ENCODE measurements at places on chromosomes 12 and 14.

DNA sequence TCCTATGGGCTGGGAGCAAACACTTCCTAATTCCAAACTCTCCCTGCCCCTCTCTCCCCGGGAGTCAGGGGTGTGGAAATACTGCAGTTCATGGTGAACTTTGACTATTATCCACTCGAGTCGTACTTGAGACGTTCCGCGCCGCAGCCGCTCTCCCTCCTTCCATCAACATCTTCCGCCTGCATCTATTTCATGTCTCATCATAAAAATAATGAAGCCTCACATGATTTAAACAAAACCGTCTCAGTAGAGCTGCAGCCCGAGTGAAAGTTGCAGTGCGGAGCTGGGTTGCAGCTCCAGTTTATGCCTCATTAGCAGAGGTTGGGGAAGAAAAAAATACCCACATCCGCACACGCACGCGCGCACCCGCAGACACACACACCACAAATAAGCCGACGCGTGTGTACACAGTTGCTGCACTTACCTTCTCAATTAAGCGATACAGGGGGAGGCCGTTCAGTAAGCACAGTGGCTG lies 283 bp downstream of the LMO3 start:
- DNase-seq, result no peak

DNA sequence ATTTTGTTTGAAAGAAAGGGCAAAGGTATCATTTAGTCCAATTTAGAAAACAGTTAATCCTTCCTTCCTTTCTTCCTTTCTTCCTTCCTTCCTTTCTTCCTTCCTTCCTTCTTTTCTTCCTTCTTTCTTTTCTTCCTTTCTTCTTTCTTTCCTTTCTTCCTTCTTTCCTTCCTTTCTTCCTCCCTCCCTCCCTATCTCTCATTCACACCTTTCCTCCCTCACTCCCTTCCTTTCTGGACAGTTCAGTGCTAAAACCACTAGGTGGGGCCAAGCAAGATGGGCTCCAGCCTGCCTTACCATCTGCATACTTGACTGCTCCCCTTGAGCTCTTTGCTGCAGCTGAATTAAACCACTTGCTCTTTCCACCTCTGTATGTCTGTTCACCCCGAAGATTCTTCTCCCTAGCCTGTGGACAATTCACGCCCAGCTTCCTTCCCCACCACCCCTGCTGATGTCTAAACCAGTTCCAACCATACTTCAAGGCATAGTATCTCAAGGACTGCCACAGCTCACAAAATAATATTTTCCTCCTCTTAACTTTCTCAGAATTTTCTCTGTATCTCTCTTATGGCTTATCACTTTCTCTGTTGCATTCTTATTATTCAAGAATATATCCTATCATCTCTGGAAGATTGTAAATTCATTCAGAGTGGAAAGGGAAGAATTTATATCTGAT lies 78.0 kb downstream of the DBX2 start:
- DNase-seq, result peak; percentile 11

DNA sequence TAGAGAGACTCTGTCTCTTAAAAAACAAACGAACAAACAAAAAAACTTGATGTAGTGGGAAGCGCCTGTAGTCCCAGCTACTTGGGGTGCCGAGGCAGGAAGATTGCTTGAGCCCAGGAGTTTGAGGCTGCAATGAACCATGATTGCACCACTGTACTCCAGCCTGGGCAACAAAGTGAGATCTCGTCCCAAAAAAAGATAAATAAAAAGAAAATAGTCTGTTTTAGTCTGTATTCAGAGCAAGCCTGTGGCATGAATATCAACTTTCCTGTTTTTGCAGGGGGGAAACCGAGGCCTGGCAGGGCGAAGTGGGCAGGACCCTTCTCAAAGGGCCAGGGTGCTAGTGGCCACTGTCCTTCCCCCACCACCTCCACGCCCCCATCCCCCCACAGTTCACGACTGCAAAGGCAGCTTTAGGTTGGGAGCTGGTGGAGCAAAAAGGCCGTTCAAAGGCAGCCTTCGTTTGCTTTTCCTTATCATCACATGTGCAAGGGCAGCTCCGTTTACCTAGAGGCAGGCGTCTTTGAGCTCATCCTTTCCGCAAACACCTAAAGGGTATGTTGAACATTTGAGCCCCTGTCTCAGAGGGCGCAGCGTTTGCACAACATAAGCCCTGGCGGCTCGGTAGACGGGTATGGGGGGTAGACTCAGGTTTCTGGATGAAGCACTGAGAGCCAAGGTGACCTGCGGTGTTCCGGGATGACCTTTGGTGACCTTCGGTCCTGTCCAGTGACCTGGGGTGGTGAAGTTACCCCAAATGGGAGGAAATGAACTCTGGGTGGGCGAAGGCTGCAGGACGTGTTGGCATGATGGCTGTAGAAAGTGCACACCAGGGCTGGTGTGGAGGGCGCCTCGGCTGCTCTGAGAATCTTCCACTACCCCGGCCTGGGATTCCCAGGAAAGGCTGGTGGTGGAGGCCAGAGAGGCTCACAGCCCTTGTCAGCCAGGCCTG lies 8.7 kb upstream of the MEG3 start:
- no peak for DNase-seq

GRCh38 chr14:81256289-81256960 lies 35.7 kb upstream of the GTF2A1 start:
- no peak for DNase-seq

DNA sequence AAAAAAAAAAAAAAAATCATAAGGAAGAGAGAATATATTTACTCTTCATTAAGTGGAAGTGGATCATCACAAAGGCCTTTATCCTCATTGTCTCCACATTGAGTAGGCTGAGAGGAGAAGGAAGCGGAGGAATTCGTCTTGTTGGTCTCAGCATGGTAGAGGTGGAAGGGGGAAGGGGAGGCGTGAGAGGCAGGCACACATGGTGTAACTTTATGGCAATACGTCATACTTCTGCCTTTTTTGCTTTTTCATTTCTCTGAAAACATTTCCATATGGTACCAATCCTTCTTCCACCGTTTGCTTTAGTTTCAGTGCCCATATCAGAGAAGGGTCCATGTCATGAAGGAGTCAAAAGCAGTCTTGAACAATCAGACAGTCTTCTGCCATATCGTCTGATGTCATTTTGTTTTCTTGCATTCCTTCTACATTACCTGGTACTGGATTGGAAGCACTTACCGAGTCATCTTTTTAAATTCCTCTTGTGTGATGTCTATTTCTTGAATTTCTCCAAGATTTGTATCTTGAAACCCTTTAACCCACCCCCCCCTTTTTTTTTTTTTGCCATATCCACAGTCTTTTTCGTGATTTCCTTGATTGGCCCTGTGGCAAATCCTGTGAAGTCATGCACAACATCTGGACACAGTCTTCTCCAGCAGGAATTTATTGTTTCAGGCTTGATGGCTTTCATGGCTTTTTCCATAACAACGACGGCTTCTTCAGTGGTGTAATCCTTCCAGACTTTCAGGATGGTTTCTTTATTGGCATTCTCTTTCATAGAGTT lies 8.9 kb downstream of the FUT8 start:
- DNase-seq, result peak; percentile 39

DNA sequence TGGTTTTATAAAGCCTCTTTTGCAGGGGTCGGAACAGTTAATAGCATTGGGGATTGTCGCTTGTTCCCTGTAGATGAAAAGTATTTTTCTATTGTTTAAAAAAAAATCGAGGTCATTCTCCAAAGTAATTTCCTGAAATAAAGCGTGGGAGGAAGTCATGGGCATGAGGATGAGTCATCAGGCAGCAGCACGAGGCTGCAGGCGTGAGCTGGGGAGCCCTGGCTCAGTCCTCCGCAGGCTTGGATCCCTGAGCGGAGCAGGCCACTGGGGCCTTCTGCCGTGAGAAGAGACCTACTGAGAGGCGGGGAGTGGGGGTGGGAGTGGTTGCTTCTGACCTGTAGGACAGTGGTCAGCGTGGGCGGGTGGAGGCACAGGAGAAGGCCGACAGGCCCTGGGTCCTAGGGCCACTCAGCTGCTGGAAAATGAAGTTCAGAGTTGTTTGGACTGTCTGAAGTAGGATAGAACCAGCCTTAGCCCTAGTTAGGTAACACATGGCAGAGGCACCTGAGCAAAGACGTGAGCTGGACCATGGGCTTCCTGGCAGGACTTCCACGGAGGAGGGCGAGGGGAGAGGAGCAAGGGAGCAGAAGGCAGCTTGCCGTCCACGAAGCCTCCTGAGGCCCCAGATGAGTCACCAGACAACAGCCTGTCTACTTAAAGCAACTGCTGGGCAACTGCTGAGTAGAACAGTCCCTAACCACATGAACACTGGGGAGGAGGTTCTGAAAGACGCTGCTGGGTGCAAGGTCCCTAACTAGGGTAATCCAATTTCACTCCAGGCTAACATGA lies 21.1 kb upstream of the LGALS3 start:
- peak; percentile 93 for DNase-seq

GRCh38 chr12:92927436-92928281 lies 1.4 kb downstream of the EEA1 start:
- peak; percentile 75 for DNase-seq

GRCh38 chr14:53149668-53150316 lies 3.3 kb downstream of the DDHD1 start:
- no peak for DNase-seq

DNA sequence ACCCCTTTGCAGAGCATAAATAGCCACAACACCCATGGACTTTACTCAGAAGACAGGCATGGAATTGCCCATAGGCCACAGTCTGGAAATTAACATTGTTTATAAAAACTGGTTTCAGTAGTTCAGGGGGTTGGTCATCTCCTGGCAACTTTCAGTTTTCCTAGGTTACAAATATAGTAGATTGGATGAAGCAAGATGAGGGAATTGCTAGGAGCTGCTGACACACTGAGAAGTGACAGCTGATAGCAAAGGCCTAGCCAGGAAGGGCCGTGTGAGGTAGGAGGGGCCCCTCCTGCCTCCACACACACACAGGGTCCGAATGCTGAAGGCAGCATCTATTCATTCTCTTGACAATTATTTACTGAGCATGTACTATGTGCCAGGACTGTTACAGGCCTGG lies 8.3 kb downstream of the GALNT16 start:
- DNase-seq, result peak; percentile 47
